ENCODE measurements at places on chromosomes 2 and 18.

- DNase-seq = no peak
These were observed 79.3 kb downstream of the TGFA start for GRCh38 chr2:70474256-70474848.

GRCh38 chr2:69013840-69014821 is 1.2 kb downstream of the ANTXR1 start:
- DNase-seq = no peak

DNA sequence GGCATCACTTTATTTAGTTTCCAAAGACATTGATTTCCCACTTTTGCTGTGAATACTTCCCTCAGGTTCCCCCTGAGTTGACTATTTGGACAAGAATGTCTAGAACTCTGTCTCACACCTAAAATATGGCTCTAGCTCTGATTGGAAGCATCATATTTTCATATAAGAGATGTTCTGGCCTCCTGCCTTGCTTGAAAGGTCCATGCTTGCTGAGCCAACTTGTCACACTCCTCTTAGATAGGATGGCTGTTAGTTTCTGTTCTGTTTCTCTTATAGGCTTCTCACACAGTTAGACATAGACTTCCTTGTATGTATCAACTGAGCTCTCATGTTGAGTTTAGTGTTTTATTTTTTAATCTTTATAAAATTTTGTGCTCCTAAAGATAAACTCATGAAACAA is 87.1 kb downstream of the CNTNAP5 start:
- no peak for DNase-seq

DNA sequence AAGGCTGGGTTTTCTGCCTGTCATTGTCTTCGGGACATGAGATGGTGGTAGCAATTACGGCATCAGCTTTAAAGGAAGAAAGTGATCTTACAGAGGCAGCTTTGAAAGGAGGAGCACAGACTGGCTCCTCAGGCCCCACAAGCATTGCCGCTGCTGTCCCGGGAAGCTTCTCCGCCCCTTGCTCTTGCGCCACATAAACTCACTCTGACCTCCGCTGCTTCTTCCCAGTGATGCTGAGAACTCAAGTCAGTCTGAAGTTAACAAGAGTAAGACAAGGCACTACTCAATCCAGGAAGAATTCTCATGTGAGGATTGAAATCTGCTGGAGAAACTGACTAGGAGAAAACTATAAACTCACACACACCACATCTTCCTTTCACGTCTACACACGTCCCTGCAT is 112.4 kb upstream of the RIOK3 start:
- DNase-seq = no peak

DNA sequence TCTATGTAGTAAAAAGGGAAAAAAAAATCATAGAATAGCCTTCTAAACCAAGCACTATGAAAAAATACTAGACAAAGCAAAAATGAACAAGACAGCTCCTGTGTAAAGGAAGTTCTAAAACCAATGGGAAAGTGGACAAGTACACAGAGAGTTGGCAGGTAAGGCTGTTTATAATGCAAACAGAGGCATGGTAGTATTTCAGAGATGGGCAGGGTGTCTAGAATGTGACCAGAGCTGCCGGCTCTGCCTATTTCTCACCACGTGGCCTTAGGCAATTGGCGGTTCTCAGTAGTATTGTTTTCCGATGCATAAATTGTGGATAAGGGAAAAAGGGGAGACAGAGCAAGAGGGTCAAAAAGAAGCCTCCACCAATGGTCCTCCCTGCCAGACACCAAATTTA is 173.6 kb downstream of the ANKRD30B start:
- no peak for DNase-seq

- DNase-seq = no peak
These were observed 51.9 kb upstream of the CREB1 start for GRCh38 chr2:207477896-207478295.

- no peak for DNase-seq
These were observed 418.2 kb upstream of the ZEB2 start for GRCh38 chr2:144937910-144938709.

DNA sequence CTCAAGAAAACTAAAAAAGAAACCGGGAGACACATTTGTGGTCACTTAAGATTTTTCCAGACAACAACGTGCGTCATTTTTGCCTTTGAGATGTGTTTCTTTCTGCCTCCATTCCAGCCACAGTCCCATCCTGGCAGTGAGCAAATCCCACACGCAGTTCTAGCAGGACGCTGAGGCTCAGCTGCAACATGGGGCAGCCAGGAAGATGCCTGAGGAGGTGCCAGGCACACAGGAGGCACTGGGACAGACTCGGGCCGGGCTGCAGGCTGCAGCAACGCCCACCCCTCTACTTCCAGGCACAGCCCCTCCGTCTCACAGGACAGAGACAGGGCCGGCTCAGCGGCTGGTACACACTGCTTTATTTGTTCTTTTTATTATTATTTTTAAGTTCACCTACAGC is 13.1 kb downstream of the KLF11 start:
- no peak for DNase-seq

- DNase-seq = no peak
These were observed 18.2 kb upstream of the TNP1 start for GRCh38 chr2:216878072-216878471.

DNA sequence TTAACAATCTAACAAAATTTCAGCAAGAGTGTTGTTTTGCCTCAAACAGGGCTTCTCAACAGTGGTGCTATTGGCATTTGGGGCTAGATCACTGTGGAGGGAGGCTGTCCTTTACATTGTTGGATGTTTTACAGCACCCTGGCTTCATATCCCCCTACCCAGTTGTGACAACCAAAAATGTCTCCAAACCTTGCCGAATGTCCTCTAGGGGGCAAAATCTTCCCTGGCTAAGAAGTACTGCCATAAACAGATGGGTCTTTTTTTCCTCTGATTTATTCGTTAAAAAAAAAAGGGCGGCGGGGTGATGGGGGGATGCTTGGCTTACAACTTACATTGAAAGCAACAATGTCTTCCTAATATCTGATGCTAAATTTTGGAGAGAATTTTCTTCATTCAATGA is 207.6 kb upstream of the CCDC150 start:
- no peak for DNase-seq

- DNase-seq = no peak
These were observed 23.9 kb downstream of the CTLA4 start for GRCh38 chr2:203891474-203891873.

DNA sequence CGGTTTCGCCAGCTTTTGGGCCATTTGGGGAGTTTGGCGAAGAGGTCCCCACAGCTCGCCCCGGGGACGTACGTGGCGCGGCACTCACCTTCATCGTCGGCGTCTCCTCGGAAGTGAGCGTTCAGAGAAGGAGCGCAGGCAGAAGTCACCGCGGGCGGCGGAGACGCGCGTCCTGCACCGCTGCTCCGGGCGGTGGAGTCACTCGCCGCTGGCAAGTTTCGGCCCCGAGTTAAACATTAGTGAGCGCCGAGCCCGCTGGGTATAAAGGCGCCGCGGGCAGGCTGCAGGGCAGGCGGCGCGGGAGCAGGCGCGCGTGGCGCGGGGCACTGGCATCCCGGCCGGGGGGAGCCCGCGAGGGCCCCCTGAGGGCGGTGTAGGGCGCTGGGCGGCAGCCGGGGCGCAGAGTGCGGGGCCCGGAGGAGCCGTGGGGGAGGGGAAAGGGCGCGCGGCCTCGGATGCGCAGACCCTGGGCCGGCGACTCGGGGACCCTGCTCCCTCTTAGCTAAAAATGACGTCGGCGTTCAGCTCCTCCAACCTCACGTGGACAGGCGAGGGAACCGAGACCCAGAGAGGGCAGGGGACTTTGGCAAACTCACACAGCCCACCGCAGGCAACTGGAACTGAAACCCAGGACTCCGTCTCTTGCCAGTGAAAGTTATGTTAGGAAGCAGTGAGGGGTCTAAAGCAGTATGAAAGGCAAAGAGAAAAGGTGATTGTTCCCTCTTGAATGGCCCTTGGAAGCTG is at the start of gene DPP4:
DPP4 (minus strand) TSS at position 328 of the 744 bp plus-strand sequence; CDS start at position 94, 234 bp downstream.
- DNase-seq = peak; percentile 50

DNA sequence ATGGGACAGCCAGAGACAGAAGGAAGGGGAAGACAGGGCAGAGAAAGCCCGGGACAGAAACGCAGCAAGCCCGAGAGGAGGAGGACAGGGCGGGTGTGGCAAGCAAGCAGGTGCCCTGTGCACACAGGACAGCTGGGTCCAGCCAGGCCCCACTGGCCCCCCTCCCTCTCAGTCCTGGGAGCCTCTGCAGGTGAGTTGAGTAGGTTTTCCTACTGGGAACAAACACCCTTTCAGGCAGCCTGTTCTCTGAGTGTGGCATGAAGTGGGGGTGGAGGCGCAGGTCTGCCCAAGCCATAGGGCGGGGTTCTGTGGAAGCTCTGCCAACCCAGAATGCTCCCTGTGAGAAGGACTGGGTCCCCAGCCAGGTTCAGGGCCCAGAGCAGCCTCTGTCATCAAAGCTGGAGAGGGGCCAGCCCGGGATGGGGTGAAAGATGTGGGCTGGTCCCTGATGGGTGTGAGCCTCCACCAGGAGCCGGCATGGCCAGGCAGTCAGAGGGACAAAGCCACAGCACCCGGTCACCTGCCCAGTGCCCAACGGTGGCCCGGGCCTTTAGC is 129.4 kb downstream of the TFCP2L1 start:
- no peak for DNase-seq

GRCh38 chr2:239114119-239114581 is 266.3 kb downstream of the TWIST2 start:
- no peak for DNase-seq

- no peak for DNase-seq
These were observed 19.0 kb downstream of the NABP1 start for GRCh38 chr2:191696966-191697365.

DNA sequence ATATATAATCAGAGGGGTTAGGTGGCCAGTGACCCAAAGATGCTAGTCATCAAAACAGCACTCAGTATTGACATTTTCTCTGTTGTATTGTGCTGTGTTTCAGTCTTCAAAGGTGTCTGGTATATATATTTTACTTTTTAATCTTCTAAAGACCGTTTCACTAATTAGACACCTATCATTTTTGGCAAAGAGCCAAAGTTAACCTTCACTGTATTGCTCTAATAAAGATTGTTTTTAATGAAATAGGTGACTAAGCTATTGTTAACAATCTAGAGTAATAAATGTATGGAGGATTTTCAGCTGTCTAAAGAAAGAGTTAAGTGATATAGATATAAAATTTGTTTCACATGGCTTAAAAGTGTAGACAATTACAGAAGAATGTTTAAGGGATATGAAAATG is 264.0 kb downstream of the CNTNAP5 start:
- DNase-seq = no peak

GRCh38 chr2:623130-623922 is 53.9 kb downstream of the TMEM18 start:
- DNase-seq = no peak

DNA sequence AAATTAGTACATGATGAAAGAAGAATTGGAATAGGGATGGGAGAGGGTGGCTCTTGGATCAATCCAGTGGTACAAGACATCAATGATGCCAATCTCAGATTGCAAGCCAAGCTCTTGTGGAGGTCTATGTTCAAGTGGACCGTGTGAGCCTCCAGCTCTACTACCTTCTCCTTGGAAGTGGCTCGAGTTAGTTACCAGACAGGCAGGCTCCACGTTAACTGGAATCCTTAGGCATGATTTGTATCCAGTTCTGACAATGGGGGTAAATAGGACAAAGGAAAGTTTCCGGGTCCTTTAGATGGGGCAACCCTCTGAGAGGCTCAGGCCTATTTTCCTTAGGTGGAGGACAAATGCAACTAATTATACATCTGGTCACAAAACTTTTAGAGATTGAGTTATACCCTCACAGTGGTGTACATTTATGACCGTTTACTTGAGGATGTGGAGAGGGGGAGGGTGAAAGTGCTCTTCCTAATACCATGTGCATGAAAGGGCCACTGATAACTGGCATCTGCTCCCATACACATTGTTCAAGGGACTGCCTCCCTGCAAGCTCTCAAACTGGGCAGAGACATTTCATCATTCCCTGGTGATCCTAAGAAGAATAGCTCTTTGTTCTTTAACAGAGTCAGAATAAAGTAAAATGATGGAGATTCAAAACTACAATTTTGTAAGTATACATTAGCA is 180.2 kb downstream of the SOCS6 start:
- no peak for DNase-seq

- no peak for DNase-seq
These were observed 43.8 kb downstream of the DCDC2C start for GRCh38 chr2:3747032-3747654.

GRCh38 chr2:230828272-230828961 is 36.3 kb upstream of the ITM2C start:
- DNase-seq = no peak

GRCh38 chr2:214481204-214481603 is 70.3 kb downstream of the VWC2L start:
- no peak for DNase-seq

DNA sequence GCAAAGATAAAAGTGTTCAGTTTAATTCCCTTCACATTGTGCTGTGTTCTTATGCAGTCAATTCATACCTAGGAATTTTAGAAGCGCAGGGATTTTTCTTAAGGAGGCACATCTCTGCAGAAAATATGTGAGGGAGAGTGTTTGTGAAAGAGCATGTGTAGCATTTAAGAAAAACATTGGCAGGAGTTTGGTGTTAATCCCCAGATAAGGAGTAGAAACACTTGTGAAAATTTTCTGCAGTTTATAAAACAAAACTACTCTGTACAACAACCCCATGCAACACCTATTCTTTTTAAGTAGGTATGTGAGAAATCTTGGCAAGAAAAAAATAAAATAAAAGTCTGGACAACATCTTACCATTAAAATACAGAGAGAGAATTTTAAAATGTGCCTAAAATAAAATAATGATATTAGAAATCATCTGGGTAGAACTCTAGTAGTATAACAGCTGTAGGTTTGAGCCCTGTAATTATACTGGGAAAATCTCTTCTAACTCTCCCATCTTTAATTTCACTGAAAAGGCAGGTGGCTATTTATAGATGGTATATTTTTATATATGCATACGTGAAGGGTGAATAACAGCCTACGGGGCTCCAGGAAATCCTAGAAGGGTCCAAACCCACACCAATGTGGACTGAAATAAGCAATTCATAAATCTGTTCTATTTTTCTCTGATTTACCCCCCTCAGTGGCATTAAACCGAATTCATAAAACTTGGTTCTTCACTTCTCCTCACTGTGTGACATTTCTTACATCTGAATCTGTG is 6.6 kb downstream of the FZD7 start:
- no peak for DNase-seq

- DNase-seq = no peak
These were observed 42.9 kb downstream of the CDCA7 start for GRCh38 chr2:173397539-173397938.

GRCh38 chr18:53261241-53261640 is 921.2 kb downstream of the DCC start:
- DNase-seq = no peak

DNA sequence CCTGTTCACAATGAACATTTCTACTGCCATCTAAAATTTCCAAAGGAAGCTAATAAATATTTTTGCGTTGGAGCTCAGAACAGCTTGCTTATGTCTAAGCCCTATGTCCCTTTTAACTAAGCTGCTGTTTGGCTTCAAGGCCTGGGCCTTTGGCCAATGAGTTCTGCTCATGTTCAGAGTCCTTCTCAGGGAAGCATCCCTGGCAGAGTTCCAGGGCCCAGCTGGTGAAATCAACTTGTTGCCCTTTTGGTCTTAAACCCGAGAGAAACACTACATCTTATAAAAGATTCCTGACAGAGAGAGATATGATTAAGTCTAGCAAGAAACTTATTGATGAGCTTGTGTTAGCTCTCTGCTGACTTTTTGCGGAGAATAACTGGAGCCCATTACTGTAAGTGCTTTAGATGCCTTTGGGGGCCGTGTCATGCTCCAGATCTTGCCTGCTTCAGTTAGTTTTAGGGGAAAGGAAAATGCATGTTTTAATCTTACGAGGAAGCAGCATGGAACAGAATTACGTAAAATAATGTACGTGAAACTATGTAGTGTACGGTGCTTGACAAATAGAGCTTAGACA is 102.5 kb upstream of the NOSTRIN start:
- no peak for DNase-seq

GRCh38 chr2:177830881-177831386 is 241.6 kb downstream of the PDE11A start:
- DNase-seq = no peak
